ENCODE measurements at places on chromosomes 2 and 18.
A peak's percentile ranks its signal among the peaks of the same experiment; 100 is the strongest.

DNA sequence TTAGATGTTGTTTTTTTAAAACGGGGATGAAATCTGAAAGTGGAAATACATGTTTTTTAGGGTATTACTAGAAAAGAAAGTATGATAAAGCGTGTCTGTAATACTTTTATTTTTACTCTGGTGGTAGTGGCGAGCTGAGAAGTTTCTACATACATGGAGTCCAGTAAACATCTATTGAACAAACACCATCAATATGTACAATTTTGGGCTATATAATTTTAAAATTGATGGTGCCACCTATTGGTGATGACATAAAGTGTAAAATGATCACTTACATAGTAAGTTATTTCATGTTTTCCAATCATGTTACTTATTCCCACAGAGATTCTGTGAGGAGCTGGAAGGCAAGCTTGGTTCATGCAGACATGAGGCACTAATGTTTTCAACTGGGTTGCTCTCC, 31.5 kb upstream of the NFE2L2 start:
- DNase-seq, result no peak

DNA sequence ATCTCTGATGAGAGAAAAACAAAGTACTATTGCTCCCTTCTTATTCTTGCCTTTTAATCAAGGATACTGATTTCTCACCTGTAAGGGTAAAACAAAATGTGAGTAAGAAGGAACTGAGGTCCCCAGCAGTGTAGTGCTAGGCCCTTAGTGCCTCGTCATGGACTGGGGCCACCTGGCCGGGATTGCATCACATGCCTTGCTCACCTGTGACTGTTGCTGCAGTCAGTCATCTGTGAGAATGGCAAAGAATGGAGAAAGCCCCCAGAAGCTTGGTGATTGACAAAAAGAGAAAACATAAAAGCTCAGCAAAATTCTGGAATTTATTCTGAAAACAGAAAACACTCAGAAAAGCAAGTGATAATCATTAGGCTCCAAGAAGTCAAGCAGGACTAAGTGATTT, 63.4 kb downstream of the SPATS2L start:
- DNase-seq, result no peak

GRCh38 chr2:219056896-219057708, 3.6 kb downstream of the IHH start:
- no peak for DNase-seq

GRCh38 chr2:60707750-60708371, 48.2 kb upstream of the PAPOLG start:
- peak; percentile 35 for DNase-seq

DNA sequence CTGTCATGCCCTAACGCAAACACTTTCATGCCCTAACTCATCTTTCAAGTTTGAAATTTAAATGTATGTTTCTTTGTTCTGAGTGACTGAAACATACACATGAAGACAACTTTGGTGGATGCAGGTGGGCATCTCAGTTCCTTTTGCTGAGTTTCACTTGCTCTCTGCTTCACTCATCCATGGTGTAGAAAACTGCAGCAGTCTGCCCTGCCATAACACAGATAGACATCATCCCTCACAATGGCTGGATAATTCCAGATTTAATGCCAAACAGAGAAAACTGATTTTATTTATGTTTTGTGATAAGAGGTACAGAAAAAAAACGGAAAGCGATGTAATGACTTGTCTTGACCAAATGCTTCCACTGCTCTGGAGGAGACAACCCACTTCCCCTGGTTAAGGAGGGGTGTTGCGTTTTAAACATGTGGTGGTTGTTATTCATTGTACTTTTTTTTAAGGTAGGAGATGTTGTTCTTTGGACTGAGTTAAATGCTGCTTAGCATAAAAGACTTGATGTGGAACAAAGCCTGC, 70.4 kb downstream of the RHBDD1 start:
- no peak for DNase-seq

- no peak for DNase-seq
Observed at GRCh38 chr18:27685091-27685490, 491.8 kb downstream of the CDH2 start.

DNA sequence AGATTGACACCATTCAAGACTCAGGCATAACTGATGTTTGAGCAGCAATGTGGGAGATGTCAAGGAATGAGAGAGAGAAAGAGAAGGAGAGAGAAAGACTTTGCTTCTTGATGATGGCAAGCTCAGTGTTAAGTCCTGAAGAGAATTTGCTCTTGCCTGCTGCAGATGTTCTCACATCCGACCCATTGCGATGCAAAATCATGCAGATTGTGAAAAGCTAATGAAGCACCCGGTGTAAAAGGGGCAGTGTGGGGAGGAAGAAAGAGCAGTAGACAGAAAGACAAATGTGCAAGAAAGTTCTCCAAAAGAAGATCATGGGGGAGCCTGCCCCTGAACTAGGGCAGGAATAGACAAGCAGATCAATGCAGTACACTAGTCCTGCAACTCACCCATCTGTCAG, 57.7 kb downstream of the EMX1 start:
- DNase-seq, result no peak

- no peak for DNase-seq
Observed at GRCh38 chr18:27540111-27540510, 355.0 kb upstream of the CHST9 start.

- no peak for DNase-seq
Observed at GRCh38 chr18:49135877-49136276, 185.1 kb upstream of the SMAD7 start.

GRCh38 chr18:22674272-22674671, 256.6 kb upstream of the CTAGE1 start:
- no peak for DNase-seq

GRCh38 chr2:164569378-164569777, 51.9 kb downstream of the GRB14 start:
- DNase-seq, result no peak

DNA sequence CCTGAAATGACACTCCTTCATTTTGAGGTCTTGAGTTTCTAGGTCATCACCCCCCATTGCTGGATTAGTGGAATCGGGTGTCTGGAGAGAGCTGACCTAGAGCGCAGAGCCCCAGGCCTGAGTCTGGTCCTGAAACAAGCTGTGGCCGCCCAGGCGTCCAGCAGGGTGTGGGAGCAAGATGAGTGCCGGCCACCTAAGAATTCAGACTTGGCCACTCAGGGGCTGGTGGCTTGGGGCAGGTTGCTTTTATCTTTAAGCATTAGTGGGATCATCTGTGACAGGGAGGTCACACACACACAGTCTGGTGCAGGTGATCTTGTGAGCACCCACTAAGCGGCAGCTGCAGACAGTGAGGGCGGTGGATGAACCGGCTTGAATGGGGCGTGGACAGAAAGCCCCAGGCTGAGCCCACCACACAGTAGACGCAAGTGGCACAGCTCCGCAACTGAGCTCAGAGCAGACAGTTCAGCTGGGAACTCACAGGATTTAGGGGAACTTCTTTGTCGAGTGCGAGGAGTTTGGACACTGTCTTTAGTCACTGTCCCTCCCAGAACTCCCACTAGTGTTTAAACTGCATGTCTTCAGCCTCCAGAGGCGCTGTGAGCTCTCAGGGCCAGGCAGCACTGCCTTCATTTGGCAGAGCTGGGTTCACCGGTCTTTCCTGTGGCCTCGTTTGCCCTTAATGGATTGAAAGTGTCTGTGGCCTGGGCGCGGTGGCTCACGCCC, 21.5 kb downstream of the ITGB1BP1 start:
- no peak for DNase-seq

DNA sequence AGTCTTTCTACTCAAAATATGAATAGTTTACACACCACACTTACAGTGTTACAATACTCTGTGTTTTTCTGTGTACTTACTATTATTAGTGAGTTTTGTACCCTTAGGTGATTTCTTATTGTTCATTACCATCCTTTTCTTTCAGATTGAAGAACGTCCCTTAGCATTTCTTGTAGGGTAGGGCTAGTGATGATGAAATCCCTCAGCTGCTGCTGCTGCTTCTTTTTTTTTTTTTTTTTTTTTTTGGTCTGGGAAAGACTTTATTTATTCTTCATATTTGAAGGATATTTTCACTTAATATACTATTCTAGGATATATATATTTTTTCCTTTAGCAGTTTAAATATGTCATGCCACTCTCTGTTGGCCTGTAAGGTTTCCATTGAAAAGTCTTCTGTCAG, 29.0 kb upstream of the SERPINB2 start:
- DNase-seq, result no peak

DNA sequence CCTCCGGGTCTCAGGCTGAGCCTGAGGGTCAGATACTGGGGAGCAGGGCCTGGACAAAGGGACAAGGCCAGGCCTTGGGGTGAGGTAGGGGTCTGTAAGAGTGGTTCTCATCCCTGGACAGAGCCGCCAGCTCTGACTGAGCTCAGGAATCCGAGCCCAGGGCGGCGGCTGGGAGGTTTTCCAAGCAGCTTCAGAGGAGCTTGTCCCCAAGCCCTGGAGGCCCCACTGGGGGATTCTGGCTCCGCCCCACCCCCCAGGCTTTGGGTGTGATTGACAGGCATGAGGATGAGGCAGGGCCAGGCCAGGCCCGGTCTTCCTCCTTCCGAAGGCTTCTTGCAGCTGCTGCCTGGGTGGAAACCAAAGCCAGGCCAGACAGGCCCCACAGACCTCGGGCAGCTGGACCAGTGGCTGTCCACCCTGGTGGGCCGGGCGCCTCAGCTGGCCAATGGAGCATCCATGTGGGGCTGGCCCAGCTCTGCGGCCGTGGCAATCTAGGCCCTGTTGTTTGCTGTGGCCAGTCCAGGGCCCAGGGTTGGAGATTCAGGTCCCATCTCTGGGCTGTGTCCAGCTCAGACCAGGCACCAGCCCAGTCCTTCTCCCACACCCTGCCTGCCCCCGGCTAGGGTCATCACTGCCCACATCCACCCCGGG, 23.1 kb upstream of the GPC1 start:
- DNase-seq, result no peak

- no peak for DNase-seq
Observed at GRCh38 chr18:23536204-23536603, 32.9 kb downstream of the RMC1 start.

GRCh38 chr18:32553174-32553573, 82.5 kb upstream of the GAREM1 start:
- DNase-seq, result no peak

DNA sequence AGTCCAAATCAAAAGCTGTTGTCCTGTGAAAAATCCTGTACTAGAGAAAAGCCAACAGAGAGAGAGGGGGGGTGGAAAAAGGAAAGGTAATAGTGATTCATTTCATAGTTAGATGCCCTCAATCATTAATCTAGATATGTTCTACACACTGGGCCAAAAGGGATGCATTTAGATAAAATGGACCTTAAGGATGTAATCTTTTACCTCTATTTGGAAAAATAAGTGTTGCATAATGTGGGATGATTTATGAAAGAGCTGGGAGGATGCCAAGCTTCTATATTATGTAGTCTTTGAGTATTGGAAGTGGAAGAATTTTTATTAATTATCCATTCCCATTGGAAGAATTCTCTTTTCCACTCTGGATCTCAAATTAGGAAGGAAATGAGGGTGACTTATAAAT, 480.5 kb upstream of the ZEB2 start:
- DNase-seq, result no peak

GRCh38 chr2:172928756-172929155, 146.9 kb upstream of the MAP3K20 start:
- DNase-seq, result no peak

- no peak for DNase-seq
Observed at GRCh38 chr18:76265497-76266235, 229.4 kb downstream of the ZNF516 start.

- no peak for DNase-seq
Observed at GRCh38 chr2:169090133-169090820, 20.9 kb downstream of the DHRS9 start.

DNA sequence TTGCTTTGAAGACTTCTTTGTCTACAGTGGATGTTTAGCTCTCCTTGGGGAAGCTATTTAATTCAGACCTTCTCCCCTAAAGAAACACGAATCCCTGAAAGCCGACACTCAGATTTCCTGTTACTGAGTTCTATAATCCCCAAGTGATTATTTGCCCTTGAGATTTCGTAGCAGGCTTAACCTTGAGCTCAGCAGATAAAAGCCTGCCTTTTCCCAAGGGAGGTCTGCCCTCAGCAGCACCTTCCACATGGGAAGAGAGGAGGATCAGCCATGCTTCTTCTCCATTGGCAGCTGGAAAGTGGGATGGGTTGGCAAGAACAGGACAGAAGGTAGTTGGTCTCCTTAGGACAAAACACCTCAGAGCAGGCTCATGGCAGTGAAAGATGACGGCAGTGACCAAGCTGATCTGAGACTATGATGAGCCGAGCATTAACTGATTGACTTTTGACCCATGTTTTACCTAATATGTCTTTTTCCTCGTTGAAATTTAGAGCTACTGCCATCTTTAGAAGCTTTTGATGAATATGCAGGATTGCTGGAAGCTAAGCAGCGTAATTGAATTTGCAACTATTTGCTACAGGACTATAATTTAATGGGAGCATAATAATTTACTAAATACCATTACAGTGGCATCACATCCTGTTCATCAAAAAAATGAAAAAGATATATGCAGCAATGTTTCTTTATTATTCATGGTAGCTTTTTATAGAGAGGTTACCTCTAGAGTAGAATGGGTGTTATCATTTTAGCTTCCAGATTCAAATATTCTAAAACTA, 511.1 kb upstream of the ID2 start:
- DNase-seq, result no peak

- DNase-seq, result no peak
Observed at GRCh38 chr2:218894151-218894879, 13.7 kb downstream of the WNT10A start.

DNA sequence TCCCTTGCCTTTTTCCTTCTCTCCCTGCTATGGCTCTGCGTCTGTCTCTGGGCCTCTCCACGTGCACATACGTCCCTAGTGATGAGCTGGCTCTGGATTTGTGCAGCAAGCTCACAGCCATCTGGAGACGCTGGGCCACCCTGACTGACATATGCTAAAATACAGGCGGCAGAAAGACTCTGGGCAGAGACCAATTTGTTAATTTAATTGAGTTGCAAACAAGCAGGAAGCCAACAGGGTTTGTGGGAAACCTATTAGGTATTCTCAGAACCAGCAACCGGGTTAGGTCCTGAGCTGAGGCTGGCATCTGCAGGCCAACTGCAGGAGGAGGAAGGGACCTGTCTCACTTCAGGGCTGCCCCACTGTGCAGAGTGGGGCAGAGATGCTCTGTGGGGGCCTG, 53.5 kb upstream of the SMAD2 start:
- no peak for DNase-seq

DNA sequence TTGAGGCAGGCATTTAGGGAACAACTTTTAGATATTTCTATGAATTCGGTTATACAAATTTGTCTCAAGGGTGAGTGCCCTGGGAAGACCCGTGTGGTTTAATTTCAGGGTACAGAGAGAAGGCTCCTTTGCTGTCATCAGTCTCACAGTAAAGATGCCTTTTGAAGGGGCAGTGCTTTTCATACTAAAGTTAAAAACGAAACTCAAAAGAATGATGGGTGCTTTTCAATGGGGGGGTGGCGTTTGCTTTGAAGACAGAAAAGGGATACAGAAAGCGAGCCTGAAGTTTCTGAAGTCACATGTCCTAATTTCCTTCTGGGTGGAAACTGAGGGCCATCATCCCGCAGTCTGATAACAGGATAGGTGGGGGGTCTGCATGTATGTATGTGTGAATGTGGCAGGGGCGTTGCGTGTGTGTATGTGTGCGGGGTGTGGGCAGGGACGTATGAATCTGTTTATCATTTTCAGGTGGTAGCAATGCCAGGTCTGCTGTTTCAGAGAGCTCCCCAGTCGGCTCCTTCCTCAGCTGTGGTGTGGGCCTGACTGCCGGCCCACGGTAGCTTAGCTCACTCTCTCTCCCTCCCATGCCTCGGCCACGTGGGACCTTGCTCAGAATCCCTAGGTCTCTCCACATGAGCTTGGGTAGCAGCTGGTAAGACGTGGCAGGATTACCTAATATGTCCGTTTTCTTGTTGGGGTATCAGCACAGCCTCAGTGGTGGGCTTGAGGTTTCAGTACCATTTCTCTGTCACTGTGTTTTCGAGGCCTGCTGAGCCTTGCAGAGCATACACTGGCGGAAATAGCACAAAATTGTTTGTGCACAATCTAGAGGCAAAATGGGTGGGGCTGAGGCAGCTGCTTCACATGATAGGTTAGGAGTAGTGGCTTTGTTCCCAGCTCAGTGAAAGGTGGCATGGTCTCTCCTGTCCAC, 32.7 kb downstream of the ARHGAP25 start:
- no peak for DNase-seq

Data from GM19239 (cell line).